Neural progenitor cell (in vitro differentiated cells): ENCODE measurements at places on chromosomes 3 and 15. TPM values are rescaled to one million over a fixed set of nuclear protein-coding genes. Genes with fewer than 3 reads are reported as not detected.
A peak's percentile ranks its signal among the peaks of the same experiment; 100 is the strongest.

DNA sequence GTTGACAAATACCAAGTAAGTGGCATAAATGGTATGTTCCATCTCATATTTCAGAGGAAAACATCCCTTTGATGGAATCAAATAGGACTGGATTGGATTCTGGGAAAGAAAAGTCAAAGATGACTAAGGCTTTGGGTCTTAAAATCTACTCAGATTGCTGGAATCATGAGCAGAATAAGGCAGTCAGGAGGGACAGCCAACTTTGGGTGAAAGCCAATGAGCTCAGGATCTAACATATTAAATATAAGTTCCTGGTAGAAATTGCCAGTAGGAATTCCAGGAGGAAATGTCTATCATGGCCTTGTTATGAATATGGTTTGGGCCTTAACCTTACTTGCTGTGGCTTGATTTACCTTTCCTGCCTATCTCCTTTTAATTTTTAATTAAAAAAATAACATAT lies 55.3 kb downstream of the ISL2 start:
- no peak for DNase-seq

GRCh38 chr3:65950340-65951326 lies 88.1 kb downstream of the MAGI1 start:
- DNase-seq = peak; percentile 41

GRCh38 chr3:41044523-41044922 lies 154.8 kb upstream of the CTNNB1 start:
- no peak for DNase-seq

GRCh38 chr15:79128556-79128955 lies 38.0 kb upstream of the RASGRF1 start:
- DNase-seq = no peak

Gene OR5K2
- total RNA-seq = not detected in 2 replicates

Gene TUSC7
- total RNA-seq = not detected in 2 replicates

Gene CCR3
- not detected in 2 replicates for total RNA-seq
